SK-MEL-5 (cell line): ENCODE measurements at places on chromosomes 16 and 17. TPM values are rescaled to one million over a fixed set of nuclear protein-coding genes. Genes with fewer than 3 reads are reported as not detected.

The TMEM238L gene
- total RNA-seq, result not detected in 2 replicates

The KRT23 gene
- total RNA-seq, result not detected in 2 replicates

The BAHCC1 gene
- total RNA-seq, result 15.4 and 19.1 TPM in 2 replicates

The TPPP3 gene
- total RNA-seq, result 0.16 and 0.55 TPM in 2 replicates

The CX3CL1 gene
- total RNA-seq, result 5.0 and 5.2 TPM in 2 replicates

The RANBP10 gene
- total RNA-seq, result 7.4 and 8.3 TPM in 2 replicates

The CACNG5 gene
- total RNA-seq, result not detected in 2 replicates

The MMP2 gene
- 1.7 and 2.2 TPM in 2 replicates for total RNA-seq

- DNase-seq, result no peak
These were observed 14.5 kb upstream of the IL17C start for GRCh38 chr16:88623858-88624257.

GRCh38 chr16:86727131-86727530 is 148.8 kb downstream of the FOXL1 start:
- no peak for DNase-seq

DNA sequence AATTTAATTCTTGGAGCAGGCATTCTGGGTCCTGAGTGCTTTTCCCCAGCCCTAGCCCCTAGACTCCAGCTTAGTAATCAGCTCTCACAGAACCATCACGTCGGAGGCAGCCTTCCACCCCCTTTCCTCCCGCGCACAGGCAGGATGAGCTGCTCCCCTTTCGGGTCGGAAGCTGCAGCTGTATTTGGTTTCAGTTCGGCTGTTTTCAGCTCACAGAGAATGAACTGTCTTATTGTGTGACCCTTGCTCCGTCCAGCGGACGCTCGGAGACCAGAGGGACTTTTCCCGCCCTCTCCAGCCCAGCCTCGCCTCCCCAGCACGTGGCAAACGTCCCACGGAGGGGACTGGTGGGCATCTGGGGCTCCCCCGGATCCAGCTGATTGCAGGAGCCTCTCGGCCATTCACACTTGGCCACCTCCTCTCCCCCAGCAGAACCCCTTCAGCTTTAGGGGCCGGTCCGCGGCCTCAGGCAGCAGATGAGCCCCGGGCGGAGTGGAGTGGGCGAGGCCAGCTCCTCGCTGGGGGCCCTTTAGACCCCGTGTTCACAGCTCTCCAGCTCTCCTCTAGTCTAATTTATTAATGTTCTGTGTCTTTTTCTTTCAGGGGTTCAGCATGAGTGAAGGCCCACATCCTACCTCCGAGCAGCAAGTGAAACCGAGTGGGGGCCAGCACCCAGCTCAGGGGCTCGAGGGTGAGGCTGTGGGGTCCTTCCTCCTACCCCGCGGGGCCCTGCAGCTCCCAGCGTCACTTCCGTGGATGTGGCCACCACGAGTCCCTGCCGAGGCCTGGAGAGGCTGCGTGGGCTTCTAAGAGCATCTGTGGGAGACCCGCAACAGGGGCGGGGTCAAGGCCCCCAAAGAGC is 863 bp upstream of the UTS2R start:
- no peak for DNase-seq

GRCh38 chr17:36647636-36648035 is 46.3 kb downstream of the MRM1 start:
- DNase-seq, result peak; percentile 27

GRCh38 chr17:42153919-42154742 is 658 bp downstream of the RAB5C start:
- peak; percentile 61 for DNase-seq

- no peak for DNase-seq
These were observed 102.9 kb downstream of the NDE1 start for GRCh38 chr16:15752717-15753488.

DNA sequence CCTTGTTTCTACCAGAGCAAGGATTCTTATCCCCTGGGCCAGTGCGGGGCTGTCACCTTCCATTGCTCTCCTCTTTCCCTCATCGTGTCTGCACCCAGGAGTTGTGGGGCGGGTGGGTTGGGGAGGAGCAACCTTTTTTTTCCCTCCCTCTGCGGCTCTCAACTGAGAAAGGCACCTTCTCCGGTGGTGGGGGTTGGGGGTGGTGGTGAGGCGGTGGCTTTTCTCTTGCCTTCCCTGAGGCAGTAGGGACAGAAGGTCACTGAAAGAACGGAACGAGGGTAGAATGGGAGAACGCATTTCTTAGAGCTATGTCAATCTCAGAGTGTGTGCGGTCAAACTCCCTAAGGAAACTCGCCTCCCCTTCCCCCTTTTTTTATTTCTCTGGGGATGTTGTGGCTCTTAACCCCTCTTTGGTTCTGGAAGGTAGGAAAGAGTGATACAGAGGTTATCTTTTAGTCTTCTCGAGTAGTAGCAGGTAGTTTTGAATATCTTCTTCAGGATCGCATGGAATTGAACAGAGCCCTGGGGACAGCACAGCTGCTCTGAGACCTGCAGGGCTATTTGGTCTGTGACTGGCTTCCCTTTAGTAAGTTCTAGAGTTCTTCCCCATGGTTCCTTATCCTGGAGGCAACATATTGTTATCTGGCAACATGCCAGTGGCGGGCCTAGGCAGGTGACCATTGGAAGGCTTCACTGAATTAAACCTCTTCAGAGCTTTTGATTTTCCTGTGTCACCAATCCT is 994 bp downstream of the CLTC start:
- DNase-seq, result peak; percentile 83

DNA sequence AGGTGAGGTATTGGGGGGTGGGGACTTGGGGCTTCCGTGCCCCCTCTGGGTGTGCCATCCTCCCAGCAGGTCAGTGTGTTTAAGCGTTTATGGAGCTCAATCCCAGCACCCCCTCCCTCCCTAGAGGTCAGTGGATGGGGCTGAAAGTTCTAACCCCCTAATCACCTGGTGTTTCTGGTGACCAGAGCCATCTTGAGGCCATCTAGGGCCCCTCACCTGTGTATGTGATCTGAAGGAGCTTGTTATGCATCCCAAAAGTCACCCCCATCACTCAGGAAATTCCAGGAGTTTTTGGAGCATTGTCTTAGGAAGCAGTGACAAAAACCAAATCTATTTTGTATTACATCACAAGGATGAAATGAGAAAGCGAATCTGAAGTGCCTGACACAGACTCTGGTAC is 67.8 kb upstream of the NOL11 start:
- DNase-seq, result no peak

DNA sequence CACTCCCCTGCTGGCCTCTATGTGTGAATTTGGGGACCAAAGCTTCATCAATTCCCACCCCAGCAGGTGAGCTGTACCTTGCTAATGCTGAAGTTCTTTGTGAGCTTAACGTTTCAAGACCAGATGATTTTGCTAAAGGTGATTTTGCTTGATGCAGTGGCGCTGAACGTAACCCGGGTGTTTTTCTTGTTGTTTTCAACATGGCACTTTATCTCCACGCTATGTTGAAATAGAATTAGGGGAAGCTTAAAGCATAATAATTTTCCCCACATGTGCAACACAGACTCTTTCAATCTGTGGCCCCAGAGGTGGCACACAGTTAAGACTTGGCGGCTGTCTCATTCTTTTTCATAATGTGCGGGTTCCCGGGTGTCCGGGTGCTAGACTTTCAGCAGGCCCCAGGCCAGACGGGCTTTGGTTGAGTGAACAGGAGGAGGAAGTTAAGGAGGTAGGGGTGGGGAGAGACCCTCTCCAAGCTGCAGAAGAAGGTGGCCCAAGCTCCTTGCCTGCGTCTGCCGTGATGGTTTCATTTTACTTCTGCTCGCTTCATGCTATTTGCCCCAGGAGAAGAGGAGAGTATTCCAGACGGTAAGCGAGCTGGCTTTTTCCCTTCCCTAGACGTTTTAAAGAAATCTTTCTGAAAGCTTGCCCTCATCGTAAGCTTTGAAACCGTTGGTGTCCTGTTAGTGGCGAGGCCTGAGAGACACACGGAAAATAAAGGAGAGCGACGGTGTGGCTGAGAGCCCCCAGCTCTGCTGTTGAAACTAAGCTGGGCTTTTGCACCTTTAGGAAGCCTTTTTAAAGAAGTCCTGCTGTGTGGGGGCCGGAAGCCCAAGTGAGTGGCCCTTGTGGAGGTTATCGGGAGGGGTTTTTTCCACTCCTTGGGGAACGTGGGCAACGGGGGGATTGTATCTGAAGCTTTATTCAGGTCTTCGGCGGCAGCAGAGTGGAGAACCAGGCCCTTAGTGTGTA is 4.2 kb downstream of the FOXC2 start:
- no peak for DNase-seq

DNA sequence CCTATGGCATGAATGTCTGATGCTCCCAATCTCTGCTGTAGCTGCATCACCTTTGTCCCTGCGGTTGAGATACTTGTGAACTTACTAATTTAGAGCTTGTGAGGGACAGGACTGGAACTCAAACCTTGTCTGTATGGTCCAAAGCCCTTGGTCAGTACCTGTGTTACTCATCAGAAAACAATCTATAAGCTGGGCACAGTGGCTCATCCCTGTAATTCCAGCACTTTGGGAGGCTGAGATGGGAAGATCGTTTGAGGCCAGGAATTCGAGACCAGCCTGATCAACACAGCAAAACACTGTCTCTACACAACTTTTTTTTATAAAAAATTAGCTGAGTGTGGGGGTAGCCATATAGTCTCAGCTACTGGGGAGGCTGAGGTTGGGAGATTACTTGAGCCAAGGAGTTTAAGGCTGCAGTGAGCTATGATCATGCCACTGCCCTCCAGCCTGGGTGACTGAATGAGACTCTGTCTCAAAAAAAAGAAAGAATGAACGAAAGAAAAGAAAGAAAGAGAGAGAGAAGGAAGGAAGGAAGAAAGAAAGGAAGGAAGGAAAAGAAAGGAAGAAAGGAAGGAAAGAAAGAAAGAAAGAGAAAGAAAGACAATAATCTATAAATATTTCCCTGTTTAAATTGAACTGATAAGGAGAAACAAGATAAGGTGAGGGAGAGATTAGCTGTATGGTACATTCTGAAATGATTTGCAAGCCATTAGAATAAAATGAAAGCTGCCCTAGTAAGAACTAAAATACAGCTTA is 31.7 kb upstream of the MYH10 start:
- DNase-seq, result no peak

DNA sequence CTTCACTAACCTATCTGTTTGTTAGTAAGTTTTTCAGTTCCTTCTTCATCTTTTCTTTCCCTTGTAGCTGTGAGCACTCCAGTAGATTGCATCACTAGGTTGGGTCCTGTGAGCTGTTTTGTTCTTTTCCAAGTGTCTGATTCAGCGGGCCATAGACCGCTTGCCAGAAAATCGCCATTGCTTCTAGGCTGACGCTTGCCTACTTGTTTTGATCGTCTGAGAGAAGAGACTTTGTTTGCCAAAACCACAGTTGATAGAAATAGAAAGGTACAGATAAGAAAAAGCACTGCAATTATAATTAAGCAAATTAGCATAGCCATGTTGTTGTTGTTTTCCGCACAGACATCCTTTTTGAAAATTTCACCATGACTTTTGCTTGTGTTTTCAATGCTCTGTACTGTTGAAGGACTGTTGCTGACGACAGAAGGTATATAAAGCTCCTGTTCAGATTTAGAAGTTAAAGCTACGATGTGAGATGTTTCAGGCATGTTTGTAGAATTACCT is 3.1 kb downstream of the EVI2A start:
- DNase-seq, result no peak

- DNase-seq, result no peak
These were observed 27.1 kb downstream of the GPR142 start for GRCh38 chr17:74394275-74394950.

DNA sequence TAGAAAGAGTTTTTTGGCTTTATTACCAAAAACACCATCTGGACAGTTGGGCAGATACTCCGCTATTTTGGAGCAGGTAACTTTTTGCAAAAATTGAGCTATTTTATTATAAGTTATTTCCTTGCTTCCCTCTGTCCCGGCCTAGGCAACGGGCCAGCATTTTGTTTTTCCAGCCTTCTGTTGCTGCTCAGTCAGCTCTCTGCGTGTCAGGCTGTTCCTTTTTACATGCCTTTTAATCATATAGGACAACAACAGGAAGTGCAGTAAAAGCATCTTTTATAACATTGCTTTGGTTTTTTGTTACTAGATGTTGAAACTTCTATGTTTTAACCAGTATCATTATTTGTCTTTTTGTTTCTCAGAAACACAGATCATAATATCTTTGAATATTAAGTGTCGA is 30.4 kb downstream of the PPM1D start:
- no peak for DNase-seq

DNA sequence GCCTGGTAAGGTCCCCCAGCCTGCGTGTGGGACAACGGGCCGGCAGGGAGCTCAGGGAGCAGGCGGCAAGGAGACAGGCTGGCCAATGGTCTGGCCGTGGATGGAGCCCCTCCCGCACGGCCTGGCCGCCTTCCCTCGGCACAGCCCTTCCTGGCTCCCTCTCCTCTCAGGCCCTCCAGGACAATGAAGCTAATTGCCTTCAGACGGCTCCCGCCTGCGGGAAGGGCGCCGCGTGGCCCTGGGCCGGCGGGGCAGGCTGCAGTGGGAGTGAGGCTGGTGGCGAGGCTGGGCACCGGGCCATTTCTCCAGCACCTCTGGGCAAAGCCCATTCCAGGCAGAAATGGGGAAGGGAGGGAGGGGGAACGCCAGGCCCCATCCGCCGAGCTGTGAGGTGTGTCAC is 50.9 kb downstream of the ENGASE start:
- no peak for DNase-seq

GRCh38 chr17:50834429-50835300 is 721 bp upstream of the WFIKKN2 start:
- DNase-seq, result no peak

DNA sequence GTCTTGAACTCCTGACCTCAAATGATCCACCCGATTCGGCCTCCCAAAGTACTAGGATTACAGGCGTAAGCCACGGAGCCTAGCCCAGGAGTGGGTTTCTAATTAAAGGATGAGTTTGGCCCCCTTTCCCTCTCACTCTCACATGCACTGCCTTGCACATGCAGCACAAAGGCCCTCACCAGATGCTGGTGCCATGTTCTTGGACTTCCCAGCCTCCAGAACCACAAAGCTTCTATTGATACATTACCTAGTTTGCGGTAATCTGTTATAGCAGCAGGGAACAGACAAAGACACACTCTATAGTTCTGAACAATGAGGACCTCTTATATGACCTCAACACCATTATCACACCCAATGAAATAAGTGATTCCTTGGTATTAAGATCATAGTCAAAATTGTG is 17.9 kb upstream of the ITGAD start:
- DNase-seq, result no peak

- DNase-seq, result peak; percentile 56
These were observed 14.9 kb upstream of the ARL6IP1 start for GRCh38 chr16:18816286-18816685.

GRCh38 chr16:3087243-3088235 is 11.6 kb downstream of the ZSCAN10 start:
- DNase-seq, result no peak

DNA sequence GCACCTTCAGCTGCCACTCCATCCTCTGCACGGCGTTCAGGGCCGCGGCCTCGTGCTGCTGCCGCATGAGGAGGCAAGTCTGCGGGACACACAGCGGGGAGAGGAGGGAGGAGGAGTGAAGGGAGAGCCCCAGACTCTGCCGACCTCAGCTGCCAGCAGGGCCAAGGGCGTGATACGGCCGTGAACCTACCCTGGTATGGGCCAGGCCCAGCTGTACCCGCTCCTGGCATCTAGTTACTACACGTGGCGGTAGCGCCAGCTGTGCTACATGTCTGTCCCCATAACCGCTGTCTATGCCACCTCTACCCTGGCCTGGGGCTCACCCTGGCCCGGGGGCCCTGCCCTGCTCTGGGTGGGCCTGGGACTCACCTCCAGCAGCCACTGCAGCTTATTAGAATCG is 51.1 kb downstream of the ZNF778 start:
- no peak for DNase-seq

- DNase-seq, result no peak
These were observed 299.9 kb downstream of the SOX9 start for GRCh38 chr17:72420775-72421127.
